ENCODE measurements at places on chromosomes 2 and 18.

DNA sequence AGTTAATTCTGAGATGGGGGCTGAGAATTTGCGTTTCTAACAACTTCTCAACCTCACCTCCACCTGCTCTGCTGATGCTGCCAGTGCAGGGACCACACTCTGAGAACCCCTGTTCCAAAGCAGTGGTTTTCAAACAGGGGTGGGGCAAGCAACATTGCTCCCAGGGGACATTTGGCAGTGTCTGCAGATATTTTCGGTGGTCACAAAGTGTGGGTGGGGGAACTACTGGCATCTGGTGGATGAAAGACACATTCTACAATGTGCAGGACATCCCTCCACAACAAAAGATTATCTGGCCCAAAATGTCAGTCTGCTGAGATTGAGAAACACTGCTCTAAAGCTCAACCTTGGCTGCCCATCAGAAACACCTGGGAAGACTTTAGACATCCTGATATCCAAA lies 188.7 kb upstream of the SATB2 start:
- no peak for DNase-seq

- DNase-seq: no peak
These were observed 210.9 kb upstream of the REV1 start for GRCh38 chr2:99700482-99701398.

GRCh38 chr18:27713738-27714095 lies 463.2 kb downstream of the CDH2 start:
- no peak for DNase-seq

DNA sequence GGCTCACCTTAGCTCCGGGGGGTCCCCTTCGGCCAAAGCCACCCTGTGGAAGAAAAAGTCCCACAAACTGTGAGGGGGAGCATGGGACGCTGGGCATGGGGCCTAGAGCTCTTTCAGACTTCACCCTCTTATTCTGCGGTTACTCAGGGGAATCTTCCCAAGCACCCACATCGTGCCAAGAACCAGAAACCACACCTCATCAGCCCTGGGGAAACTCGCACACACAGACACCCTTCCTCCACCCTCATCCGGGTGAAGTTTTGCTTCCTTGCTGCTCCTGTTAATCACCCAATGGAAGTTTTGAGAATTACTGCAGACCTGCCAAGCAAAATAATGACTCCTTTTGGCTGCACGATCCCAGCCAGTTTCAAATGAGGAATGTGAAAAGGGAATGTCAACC lies 59.1 kb downstream of the COL6A3 start:
- DNase-seq: no peak

DNA sequence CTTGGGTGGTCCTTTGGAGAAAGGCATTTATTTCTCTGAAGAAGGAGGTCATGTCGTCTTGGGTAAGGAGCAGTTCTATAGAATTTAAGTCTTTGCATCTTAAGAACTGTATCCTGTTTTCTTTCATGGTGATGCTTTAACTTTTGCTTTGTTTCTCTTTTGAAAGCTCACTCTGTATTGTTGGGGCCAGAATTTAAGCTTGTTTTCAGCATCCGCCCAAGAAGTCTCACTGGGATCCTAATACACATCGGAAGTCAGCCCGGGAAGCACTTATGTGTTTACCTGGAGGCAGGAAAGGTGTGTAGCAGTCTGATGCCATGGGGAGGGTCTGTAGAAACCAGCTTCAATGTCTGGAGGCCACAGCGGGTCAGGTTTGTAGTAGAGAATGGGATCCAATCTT lies 64.7 kb upstream of the TTC39C start:
- DNase-seq: no peak

DNA sequence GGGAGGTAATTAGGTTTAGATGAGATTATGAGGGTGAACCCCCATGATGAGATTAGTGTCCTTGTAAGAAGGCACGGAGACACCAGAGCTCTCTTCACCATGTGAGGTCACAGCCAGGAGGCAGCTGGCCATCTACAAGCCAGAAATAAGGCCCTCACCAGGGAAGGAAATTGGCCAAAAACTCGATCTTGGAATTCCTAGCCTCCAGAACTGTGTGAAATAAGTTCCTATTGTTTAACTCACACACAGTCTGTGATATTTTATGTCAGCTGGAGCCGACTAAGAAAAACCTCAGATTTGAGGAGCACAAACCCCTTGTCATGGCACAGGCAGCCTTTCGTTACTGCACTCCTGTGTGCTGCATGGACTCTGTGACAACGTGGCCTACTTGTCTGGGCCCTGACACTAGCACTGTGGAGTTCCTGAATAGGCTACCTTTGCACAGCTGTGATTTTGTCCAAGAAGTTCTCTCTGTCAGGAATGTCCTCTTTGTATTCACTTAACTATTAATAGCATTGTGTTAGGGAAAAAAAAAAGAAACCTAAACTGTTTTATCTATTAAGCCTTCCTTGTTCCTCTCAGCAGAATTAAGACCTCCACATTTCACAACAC lies 319.8 kb downstream of the TDRD15 start:
- no peak for DNase-seq

DNA sequence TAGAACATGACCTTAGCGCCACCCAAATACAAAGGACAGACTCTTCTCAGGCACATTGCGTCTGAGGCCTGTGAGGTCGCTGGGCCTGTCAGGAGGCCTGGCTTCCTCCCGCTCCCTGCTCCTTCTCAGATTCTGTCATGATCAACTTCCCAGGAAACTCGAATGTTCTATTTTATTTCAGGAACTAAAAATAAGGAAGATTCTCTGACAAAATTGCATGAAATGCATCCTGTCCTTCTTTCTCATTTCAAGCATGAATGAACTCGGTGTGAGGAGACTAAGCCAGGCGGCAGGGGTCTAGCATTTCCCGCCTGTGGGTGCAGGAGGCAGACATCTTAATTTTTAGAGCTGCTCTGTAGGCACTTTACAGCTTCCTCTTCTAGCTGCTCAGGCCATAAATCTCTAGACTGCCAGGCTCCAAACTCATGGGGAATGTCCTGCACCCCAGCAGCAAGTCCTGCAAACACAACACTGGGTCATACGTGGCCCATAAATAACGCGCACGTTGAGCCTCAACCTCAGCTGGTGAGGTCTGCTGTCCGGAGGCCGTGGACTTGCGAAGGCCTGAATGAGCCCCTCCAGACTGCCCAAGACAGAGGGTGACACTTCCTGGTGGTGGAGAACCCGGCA lies 109.7 kb upstream of the ZNF236 start:
- no peak for DNase-seq

GRCh38 chr2:231191896-231192872 lies 6.2 kb upstream of the ARMC9 start:
- no peak for DNase-seq

GRCh38 chr18:34978533-34978893 lies 62.7 kb upstream of the MAPRE2 start:
- DNase-seq: no peak

- no peak for DNase-seq
These were observed 143.0 kb upstream of the SLC1A4 start for GRCh38 chr2:64846177-64846576.
